ENCODE measurements at places on chromosomes 2 and 18.

- no peak for DNase-seq
Measured at GRCh38 chr2:100741880-100742276, 78.1 kb upstream of the NPAS2 start.

DNA sequence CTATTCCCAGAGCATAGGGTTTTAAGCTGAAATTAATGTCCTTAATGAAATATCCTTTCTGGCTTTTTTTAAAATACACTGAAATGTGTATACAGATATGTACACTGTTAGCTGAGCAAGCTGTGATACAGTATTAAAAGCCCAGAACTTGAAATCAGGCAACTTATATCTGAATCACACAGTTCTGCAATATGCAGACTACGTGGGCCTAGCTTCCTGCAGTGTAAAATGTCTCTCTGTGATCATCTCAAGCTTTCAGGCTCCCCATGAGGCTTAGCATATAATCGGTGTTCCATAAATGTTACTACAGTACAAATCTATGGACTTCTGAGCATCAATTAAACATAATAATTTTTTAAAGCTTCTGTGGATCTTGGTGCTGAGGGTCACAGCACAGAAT, 8.2 kb downstream of the FBXO15 start:
- no peak for DNase-seq

DNA sequence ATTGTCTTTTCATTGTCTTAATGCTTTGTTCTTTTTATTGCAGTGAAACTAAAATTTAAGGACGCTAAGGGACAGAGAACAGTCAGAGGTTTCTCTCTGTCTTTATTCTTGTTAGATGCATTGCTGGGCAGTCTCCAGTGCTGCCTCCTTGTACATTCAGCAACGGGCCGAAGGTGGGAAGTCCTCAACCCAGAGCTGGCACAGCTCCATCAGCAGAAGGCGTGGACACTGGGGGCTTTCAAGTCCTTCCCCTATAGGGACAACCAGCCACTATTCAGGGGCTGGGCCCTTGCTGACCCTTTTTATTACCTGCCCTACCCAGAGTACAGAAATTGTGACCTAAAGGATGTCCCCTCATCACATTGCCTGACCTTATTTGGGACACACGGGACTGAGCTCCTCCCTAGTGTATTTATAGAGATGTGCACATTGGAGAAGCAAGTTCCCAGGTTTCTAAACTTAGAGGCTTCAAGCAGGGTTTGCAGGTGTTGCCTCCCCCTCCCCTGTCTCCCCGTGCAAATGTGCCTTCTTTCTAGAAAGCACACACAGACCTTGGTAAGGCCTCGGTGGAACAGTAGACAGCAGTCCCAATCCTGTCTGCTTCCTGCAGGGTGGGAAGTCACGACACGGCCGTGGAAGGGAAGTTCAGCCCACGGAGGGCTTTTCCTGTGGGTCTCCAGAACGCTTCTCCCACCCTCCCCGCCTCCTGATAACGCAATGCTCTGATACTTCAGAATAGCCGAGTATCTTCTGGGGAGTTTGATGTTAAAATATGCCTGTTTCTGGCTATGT, 68.2 kb downstream of the ZCCHC2 start:
- DNase-seq: no peak

- no peak for DNase-seq
Measured at GRCh38 chr2:233210843-233211547, 40.5 kb upstream of the ATG16L1 start.

GRCh38 chr18:2893056-2893455, 46.2 kb downstream of the EMILIN2 start:
- no peak for DNase-seq

DNA sequence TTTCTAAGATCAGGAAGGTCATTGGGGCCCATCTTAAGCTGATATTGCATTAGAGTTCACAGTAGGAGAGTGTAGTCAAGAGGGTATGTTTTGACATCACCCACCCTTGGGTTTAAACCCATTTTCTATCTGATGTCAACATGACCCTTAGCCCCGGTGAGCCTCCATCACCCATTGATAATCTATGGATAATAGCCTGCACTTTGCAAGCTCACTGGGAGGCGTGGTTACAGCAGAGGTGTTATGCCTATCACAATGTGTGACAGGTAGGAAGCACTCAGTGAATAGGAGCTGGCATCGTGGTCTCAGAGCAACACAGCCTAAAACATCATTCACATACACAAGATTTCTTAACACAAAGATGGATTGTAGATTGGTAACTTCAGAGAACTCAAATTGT, 21.3 kb downstream of the IL18RAP start:
- no peak for DNase-seq

DNA sequence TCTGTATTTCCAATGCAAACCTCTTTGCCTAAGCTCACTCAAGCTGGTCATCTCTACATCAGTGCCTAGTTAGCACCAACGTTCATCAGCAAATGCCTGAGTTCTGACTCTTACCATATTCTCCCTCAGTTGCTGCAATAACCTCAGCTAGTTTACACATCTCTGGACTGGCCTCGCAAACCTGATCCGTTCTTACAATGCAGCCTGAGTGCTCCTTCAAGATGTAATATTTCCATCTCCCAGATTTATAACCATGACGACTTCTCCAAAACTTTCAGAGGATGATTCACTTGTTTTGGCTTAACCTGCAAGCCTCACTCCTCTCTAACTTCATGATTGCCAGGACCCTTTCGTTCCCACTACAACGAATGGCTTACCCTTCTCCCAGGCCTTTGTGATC, 69.7 kb downstream of the DIPK1C start:
- DNase-seq: no peak

DNA sequence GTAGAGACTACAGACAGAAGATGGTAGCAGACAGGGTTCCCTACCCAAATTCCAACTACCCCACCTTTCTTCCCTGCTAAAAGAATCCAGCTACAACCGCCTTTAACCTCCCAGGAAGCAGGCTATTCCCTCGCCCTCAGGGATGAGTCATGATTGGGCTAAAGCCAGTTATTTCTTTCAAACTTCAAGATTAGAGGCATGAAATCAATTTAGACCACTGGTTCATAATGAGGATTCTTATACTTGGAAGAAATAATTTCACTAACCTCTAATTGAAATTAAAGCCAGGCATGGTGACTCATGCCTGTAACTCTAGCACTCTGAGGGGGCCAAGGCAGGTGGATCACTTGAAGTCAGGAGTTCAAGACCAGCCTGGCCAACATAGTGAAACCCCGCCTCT, 20.0 kb downstream of the TRIP12 start:
- DNase-seq: no peak

DNA sequence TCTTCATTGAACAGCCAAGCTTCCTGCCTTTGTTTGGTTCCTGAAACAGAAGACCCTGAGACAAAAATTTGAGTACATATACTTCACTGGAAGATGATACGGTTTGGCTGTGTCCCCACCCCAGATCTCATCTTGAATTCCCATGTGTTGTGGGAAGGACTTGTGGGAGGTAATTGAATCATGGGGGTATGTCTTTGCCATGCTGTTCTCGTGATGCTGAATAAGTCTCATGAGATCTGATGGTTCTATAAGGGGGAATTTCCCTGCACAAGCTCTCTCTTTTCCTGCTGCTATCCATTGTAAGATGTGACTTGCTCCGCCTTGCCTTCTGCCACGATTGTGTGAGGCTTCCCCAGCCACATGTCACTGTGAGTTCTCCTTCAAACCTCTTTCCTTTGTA, 76.5 kb downstream of the BABAM2 start:
- no peak for DNase-seq

GRCh38 chr18:45690975-45691815, 32.8 kb upstream of the SLC14A1 start:
- peak; percentile 47 for DNase-seq

DNA sequence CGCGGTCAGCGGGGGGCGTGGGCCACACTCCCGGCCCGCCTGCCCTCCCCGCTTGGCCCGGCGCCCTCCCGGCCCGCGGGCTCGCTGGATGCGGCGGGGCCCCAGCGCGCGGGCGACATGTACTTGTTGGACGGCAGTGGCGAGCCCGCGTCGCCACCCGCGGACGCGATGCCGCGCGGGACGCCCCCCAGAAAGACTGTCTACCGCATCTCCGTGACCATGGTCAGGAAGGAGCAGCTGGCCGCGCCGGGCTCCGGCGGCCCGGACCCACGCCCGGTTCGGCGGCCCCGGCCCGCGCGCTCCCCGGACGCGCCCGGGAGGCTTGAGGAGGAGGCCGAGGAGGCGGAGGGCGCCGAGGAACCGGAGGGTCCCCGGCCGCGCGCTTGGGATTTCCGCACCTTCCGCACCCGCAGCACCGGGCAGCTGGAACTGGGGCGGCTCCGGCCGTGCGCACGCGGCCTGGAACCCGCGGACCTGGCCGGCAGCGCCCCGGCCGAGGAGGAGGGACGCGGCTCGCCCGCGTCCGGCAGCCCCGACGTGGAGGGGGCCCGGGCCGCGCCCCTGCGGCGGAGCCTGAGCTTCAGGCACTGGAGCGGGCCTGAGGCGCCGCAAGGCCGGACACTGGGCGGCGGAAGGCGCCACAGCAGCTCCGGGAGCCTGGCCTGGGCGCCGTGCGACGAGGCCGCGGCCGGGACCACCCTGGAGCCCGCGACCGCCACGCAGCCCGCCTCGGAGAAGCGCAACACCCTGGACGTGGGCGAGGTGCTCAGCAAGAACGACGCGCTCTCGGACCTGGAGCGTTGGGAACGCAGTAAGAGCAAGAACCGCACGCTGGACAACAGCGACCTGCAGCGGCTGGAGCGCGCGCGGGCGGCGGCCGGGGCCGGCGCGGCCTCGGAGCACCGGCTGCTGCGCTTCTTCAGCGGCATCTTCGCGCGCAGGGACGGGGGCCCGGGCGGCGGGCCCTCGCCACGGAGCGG, 176.4 kb downstream of the AGAP1 start:
- no peak for DNase-seq

GRCh38 chr2:128492966-128493811, 174.5 kb upstream of the HS6ST1 start:
- DNase-seq: no peak

- DNase-seq: no peak
Measured at GRCh38 chr2:163778045-163778781, 42.4 kb upstream of the FIGN start.

GRCh38 chr2:60498816-60499429, 54.5 kb downstream of the BCL11A start:
- DNase-seq: no peak

All from stimulated activated CD4-positive, alpha-beta T cell treated with anti-CD3 and anti-CD28 coated beads, Interleukin-1b, Interleukin-23, amount 100 ng/mL, for 1 hour (primary cell).